ENCODE measurements at places on chromosomes 3 and 15. TPM values are rescaled to one million over a fixed set of nuclear protein-coding genes. Genes with fewer than 3 reads are reported as not detected.

- no peak for DNase-seq
Measured at GRCh38 chr15:72554471-72555425, 80.6 kb downstream of the ARIH1 start.

GRCh38 chr15:67542420-67543347 lies at the start of gene MAP2K5:
MAP2K5 (plus strand) TSS chr15:67542703; CDS start chr15:67543336, 633 bp downstream.
- peak; percentile 86 for DNase-seq

GRCh38 chr3:14507305-14507741 lies 32.8 kb downstream of the GRIP2 start:
- no peak for DNase-seq

DNA sequence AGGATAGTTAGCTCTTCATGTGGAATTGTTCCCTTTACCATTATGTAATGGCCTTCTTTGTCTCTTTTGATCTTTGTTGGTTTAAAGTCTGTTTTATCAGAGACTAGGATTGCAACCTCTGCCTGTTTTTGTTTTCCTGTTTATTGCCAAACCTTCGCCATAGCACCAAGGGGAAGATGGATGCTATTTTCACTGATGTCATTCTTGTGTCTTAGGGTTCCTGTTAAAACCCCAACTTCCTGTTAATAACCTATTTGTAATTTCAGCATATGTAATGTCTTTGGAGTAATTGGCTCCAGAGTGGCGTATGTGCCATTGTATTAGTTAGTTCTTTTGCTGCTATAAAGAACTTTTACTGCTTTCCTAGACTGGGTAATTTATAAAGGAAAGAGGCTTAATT lies 10.8 kb downstream of the SAMMSON start:
- DNase-seq: no peak

DNA sequence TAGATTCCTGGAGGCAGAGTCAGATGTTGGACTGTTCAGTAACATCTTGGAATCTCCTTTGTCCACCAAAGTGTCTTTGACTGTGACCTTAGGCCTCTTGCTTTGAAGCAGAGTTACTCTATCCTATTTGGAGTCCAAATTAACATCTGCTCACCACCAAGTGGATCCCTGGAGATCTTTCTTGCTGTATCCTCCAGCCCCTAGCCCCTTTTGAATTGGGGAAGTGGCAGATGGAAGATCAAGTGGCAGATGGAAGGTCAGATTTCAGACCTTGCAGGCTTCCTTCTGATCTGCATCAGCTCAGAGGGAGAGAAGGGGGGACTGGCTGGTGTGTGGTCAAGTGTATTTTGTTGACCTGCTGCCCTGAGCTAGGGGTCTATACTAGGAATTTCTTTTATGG lies 125.0 kb upstream of the ROPN1 start:
- DNase-seq: no peak

CHRFAM7A gene
- 1.4 TPM for total RNA-seq

SI gene
- total RNA-seq: 0.03 TPM

DNA sequence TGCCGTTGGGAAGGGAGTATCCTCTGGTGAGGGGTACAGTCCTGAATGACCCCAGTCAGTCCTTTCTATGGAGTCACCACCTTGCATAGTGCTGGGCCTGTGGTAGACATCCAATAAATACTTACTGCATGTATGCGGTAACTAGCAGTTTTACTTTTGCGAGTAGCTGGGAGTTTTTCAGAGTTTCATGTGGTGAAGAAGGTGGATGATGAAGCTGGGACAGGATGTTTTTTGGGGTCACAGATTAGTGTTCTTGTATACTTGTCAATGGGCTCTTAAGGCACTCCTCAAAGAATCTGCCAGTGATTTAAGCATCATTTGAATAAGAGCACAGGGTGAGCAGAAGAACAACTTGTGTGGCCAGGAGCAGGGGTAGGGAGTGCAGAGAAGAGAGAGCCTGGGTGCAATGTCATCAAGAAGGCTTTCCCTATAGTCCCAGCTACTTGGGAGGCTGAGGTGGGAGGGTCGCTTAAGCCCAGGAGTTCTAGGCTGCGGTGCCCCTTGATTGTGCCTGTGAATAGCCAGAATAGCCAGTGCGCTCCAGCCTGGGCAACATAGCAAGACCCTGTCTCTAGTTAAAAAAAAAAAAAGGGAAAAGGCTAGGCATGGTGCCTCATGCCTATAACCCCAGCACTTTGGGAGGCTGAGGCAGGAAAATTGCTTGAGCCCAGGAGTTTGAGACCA lies 22.1 kb downstream of the PPCDC start:
- no peak for DNase-seq

DNA sequence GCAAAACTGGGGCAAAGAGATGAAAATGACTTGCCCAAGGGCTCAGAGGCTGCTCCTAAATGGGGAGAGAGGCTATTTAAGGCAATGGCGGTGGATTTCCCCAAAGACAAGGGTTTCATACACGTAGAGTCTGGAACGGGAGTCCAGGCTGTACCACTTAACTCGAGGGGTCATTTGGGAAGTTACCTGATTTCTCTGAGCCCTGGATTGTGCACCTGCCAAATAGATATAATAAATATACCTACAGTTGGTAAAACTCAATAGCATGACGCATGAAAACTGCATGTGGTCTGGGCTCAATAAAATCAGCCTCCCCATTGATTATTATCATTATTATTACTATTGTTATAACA lies 1.3 kb upstream of the ITPR1 start:
- DNase-seq: no peak

CALML4 gene
- 49.2 TPM for total RNA-seq

FETUB gene
- not detected for total RNA-seq

DNA sequence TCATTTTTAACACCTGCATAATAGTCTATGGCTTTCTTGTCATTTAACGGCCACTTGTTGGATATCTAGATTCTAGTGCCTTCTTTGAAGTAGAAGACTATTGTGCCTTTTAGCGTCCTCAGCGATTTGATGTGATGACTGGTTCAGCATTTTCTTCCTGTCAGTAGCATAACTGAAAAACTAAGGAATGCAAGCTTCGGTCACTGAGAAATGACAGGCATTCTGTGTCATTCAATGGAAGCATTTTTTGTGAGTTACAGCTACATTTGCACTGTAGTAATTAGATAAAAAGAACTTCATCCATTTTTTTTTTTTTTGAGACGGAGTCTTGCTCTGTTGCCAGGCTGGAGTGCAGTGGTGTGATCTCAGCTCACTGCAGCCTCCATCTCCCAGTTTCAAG lies 10.3 kb downstream of the NEK11 start:
- no peak for DNase-seq

- DNase-seq: no peak
Measured at GRCh38 chr3:71640331-71640983, 56.9 kb upstream of the FOXP1 start.

SLC12A1 gene
- total RNA-seq: not detected

GRCh38 chr3:3665546-3665945 lies 133.7 kb upstream of the LRRN1 start:
- no peak for DNase-seq

TMEM158 gene
- total RNA-seq: 14.6 TPM

GRCh38 chr3:32592696-32593353 lies 22.2 kb upstream of the DYNC1LI1 start:
- DNase-seq: no peak

PLA2G4F gene
- total RNA-seq: 3.2 TPM

ACKR4 gene
- 4.2 TPM for total RNA-seq

GRCh38 chr3:136135039-136135802 lies 60.9 kb downstream of the MSL2 start:
- no peak for DNase-seq

DNA sequence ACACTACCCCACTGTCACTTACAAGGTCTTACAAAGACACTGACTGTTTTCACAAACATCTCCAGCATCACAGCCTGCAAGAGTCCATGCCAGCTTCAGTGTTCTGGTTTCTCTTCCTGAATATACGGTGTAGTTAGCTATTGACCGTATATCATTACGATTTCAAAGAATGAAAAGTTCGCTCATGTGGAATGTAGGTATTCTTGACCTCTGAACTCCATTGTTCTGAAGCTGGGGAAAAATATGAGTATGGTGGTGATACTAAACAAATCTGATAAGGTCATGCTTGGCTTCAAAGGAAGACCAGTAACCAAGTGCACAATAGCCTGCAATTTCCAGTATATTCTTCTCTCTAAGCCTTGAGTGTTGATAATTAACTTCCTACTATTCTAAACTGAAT lies 315.7 kb upstream of the WNT5A start:
- no peak for DNase-seq

DNA sequence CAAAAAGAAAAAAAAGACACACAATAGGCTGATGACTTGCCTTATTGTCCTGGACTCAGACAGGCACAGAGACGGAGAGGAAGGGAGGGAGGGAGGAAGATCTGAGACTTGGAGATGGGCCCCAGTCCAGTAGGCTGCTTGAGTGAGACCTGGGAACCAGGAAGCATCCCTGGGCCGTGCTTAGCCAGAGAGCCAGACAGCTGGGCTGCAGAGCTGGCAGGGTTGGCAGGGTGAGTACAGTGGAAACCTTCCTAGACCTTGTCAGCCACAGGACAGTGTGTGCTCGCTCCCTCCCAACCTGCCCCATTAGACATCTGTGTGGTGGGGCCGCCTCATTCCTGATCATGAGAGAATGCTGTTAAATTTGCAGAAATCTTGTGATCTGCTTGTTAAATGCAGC lies 107.9 kb upstream of the ALDH1A3 start:
- peak; percentile 11 for DNase-seq

DNA sequence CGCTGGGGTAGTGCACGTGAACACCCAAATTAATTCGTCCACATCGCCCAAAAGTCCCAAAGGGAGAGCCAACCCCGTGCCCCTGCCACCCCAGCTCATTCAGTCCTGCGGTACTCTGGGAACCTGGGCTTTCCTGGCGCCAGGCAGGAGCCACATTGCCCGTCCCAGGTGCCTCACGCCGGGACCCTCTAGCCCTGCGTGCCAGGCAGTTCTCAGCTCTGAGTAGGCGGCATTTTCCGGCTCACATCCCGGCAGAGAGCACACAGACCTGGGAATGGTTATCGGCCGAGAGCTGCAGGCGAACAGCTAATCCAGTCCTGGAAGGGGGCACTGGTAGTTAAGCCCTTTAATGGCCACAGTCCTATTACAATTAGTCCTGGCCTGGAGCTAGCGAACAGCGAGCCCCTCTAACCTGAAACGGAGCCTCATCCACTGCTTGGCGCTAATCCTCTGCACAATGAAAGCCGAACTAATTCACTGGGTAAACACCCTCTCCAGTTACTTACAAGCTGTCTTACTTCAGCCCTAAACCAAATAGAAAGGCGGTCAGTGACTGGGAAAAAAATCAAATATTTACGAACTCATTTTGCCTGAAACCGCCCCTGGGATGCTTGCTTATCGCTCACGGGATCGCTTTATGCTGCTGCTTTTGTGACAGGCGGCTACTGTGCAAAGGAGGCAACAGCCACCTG lies 254.6 kb upstream of the SOX14 start:
- DNase-seq: no peak

- no peak for DNase-seq
Measured at GRCh38 chr3:15638891-15639262, 37.3 kb downstream of the BTD start.

DNA sequence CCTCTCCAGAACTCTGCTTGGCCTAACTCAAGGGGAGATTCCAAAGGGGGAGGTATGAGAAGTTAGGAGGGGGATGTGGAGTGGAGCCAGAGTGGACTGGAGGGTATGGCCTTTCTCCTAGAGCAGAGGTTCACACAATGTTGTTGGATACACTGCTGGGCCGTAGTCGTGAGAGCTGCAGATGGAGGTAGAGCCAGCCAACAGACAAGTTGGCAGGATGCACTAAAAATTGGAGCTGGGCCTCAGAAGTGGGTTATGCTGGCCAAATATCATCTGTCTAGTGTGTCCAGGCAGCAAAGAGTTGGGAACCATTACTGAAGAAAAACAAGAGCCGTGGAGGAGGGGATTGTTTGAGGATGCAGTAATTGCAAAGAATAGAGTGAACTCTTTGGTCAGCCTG lies 27.7 kb upstream of the LRRFIP2 start:
- peak; percentile 12 for DNase-seq

GOLGA6A gene
- total RNA-seq: not detected

GRCh38 chr15:52620496-52620895 lies 51.7 kb upstream of the ARPP19 start:
- no peak for DNase-seq

DNA sequence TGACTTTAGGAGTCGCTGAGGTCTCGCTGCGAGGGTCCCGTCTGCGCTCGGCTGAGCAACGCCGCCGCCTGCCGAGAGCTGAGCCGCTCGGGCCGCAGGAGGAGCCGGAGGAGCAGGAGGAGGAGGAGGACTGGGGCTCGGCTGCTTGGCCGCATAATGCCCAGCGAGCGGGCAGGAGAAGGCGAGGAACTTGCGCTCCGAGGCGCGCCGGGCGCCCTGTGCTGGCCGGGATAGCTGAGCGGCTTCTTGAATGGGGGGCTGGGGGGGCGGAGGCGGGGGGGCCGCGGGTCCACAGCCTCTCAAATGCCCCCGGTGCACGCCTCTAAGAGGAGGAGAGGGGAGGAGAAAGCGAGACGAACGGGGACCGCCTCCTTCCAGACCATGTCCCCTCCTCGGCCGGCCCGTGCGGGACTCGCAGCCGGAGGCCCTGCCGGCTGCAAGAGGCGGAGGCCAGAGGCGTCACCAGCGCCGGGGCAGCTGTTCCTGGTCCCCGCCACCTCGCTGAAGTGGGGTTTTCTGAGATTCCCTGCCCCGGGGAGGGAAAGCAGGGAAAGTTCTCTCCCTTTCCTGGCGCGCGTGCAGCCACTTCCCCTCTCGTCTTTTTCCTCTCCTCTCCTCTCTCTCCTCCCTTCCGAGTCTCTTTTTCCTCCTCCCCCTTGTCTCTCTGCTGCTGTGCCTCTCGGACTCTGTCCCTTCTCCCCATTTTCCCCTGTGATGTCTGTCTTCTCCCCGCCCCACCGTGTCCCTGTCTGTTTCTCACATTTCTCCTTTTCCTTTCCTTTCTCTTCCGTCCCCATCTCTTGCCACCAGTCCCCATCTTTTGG lies at the start of gene ADAMTS9:
Gene ADAMTS9 (minus strand): TSS at position 220 of the 824 bp plus-strand sequence. CDS start 343 bp downstream, outside the sequence.
- peak; percentile 53 for DNase-seq

DNA sequence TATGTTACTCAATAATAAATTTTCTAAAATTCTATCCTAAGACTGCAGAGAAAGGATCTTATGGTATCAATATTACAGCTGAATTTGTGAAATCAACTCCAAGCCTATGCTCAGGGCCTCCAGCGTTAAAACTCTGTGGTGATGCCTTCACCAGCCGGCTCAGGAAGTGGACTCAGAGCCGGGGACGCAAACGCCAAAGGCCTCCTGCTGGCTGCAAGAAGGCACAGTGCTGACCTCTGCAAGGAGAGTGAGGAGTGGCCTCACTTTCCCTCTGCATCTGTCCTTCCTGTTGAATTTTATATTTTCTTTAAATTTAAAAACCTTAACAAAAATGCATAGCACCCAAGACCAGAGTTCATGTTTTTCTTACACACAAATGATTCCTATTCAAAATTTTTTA lies 48.5 kb downstream of the HERC2 start:
- DNase-seq: no peak

APBA2 gene
- total RNA-seq: 3.4 TPM

CKMT1B gene
- total RNA-seq: 52.7 TPM

GRCh38 chr3:168895419-168895818 lies 768.1 kb downstream of the MECOM start:
- DNase-seq: no peak

DNA sequence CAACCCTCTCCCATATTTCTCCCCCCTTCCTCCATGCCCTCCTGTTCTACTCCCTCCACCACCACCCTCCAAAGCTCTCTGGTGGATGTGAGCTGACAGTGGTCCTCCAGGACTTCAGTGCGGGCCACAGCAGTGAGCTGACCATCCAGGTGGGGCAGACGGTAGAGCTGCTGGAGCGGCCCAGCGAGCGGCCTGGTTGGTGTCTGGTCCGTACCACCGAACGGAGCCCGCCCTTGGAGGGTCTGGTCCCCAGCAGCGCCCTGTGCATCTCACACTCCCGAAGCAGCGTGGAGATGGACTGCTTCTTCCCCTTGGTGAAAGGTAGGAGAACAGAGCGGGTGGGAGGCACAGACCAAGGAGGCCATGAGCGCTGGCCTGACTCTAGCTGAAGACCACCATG lies 167.5 kb upstream of the UMPS start:
- no peak for DNase-seq

GRCh38 chr3:168431491-168431890 lies 335.8 kb upstream of the GOLIM4 start:
- no peak for DNase-seq
